ENCODE measurements at places on chromosomes 5 and 9. TPM values are rescaled to one million over a fixed set of nuclear protein-coding genes. Genes with fewer than 3 reads are reported as not detected.

Gene RGS7BP
- not detected for total RNA-seq

Gene PRR7
- 21.5 TPM for total RNA-seq

Gene PCDHGA10
- 4.9 TPM for total RNA-seq

Gene FRMD3
- total RNA-seq = 0.59 TPM

Gene CA9
- total RNA-seq = 0.74 TPM

Gene DAPK1
- 2.4 TPM for total RNA-seq

Gene ABCA2
- total RNA-seq = 8.5 TPM

Gene GLRA1
- not detected for total RNA-seq

Gene PCDHGC4
- 0.17 TPM for total RNA-seq

Gene CYSTM1
- 12.3 TPM for total RNA-seq

Gene FOXI1
- not detected for total RNA-seq

Gene PHF24
- total RNA-seq = 0.74 TPM

Measured in bronchus fibroblast of lung (primary cell).